Astrocyte (in vitro differentiated cells and primary cell): ENCODE measurements at places on chromosomes 5 and 9. TPM values are rescaled to one million over a fixed set of nuclear protein-coding genes. Genes with fewer than 3 reads are reported as not detected.

DNA sequence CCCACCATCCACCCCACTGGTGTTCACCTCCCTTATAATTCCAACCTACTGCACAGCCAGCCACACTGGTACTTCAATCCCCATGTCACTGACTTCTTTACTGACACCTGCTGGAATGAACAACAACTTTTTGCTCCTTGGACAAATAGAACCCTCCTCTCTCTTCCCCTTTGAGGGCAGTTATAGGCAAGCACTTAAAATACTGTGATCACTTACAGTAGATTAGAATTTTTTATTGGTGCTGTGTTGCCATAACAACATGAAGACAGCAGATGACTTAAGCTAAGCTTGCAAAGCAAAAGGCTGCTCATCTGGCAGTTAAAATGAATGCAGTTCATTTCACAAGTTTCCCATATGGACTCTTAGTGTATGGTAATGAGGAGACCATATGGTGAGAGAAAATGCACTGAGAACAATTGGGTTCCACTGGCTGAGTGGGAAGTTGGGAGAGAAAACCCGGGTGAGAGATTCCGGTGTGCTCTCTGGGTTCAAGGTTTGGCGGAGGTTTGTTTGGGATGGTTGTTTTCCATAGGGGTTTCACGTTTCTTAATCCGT is 374.3 kb downstream of the EBF1 start:
- no peak for DNase-seq

- DNase-seq: no peak
Observed at GRCh38 chr5:166068547-166069335, 2222.7 kb upstream of the WWC1 start.

GRCh38 chr5:6476313-6476661 is 27.6 kb downstream of the UBE2QL1 start:
- DNase-seq: no peak

The FBP2 gene
- not detected in 2 replicates for total RNA-seq

The SRA1 gene
- 71.3 and 72.4 TPM in 2 replicates for total RNA-seq

The PCDHA7 gene
- 2.6 TPM in 2 replicates for total RNA-seq

DNA sequence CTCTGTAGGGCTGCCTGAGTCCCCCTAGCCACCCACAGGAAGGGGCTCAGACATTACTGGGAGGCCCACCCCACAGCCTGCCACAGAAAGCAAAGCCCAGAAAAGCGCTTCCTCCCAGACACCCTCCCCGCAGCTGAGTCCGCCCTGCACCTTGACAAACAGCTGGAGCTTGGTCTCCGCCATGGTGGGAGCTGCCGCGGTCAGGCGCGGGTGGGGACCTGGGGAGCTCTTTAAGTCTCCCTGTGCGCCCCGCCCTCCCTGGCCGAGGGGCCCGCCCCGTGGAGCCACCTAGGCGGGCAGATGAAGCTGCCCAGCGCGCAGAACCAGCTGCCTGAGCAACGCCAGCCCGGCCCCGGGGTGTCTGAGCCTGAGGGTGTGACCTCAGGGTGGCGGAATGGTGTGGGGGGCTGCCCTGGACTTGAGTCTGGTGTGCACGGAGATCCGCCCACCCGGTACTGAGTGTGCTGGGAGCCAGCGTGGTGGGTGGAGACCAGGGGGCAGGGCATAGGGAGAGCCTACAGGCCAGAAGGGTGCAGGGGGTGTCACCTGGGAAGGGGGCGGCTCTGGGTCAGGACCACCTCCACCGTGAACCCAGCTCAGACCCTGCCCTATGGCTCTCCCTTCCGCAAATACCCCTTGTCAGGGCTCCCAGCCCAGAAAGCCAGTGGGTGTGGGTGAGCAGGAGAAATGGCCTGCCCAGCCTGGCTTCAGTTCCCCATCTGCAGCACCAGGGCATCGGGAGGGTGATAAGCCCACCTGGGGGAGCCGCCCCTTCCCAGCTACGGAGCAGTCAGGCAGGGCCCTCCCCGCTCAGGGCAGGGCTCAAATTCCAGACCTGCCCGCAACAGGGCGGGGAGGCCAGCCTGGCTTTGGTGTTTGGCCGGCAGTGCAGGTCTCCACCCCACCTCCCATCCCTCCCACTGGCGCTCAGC is at the start of gene CLIC3:
Gene CLIC3 (minus strand): TSS at position 208 of the 932 bp plus-strand sequence. CDS start 25 bp downstream, at position 183.
- DNase-seq: no peak

GRCh38 chr5:2680979-2681378 is 70.5 kb downstream of the IRX2 start:
- DNase-seq: peak; percentile 45

DNA sequence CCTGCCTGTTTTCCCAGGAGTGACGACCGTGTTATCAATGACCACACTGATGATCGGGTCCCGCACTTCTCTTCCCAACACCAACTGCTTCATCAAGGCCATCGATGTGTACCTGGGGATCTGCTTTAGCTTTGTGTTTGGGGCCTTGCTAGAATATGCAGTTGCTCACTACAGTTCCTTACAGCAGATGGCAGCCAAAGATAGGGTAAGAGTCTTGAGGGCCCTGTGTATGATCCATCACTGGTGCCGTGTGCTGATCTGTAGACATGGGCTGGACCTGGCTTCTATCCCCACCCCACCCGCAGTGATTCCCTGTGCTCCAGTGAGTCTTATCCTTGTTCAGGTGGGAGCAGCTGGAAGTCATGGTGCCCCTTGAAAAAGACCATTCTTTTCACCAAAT is 26.0 kb downstream of the GABRP start:
- peak; percentile 48 for DNase-seq

GRCh38 chr9:37732086-37732741 is 21.4 kb upstream of the TRMT10B start:
- no peak for DNase-seq

GRCh38 chr9:100639854-100640253 is 62.0 kb downstream of the CAVIN4 start:
- no peak for DNase-seq

The FBN2 gene
- total RNA-seq: 105 and 176 TPM in 2 replicates

GRCh38 chr9:16135968-16136367 is 583.1 kb downstream of the CCDC171 start:
- no peak for DNase-seq

DNA sequence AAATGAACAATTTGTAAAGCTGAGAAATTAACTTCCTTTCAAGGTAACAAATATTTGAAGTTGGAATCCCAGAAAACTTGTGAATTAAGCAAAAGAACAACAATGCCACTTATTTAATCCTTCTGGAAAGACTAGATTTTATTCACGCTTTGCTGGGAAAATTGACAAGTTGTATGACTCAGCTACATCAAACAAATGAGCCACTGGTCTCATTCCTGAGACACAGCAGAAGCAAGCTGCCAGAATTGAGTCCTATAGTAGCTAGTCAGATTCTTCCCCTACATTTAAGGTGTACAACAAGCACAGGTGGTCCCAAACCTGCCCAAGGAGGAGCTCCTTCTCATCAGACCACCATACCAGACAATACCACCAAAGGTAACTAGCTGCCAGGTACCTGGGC is 280.7 kb downstream of the SPOCK1 start:
- DNase-seq: peak; percentile 81

DNA sequence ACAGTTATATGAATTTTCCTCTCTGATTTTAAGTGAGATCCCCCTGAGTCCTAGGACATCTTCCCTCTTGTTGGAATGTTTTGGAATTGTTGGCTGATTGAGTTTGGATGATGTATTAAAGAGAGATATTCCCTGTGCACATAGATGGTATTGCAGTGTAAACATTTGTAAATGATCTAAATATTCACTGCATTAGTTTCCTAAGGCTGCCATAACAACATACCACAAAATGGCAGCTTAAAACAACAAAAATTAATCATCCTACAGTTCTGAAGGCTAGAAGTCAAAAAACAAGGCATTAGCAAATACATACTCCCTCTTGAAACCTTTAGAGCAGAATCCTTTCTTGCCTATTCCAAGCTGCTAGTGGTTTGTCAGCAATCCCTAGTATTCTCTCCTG is 38.0 kb upstream of the MROH2B start:
- peak; percentile 4 for DNase-seq

DNA sequence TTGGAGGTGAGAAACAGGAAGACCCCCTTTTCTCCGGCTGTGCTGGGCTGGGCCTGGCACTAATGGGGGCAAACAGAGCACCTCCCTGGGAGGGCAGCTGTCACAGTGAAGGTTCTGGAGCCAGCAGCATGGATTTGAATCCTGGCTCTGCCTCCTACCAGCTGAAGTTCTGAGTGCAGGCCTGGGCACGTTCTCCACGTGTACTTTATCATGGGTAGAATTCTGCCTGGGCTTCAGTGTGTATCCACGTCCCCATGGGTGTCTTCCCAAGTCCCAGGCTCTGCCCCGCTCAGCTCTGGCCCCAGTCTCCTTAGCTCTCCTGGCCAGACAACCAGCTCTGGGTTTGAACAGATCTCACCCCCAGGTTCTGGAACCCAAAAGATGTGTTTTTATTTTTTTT is 223.2 kb downstream of the PBX3 start:
- no peak for DNase-seq

DNA sequence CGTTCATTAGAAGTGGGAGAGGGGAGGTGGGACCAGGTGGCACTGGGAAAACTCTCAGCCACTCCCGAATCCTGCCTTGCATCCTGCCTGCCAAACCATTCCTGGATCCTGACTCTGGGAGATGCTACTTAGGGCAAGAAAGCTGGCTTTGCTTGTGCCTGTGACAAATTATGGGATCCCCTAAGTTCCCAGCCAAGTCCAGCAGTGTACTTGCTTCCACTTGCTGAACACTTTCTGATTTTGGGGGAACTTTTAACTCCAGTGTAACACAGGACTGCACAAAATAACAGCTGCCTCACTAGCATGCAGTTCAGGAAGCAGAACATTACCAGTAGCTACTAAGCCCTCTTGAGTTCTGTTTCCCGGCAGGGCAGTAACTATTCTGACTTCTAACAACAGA is 12.5 kb upstream of the NKX2-5 start:
- DNase-seq: no peak

DNA sequence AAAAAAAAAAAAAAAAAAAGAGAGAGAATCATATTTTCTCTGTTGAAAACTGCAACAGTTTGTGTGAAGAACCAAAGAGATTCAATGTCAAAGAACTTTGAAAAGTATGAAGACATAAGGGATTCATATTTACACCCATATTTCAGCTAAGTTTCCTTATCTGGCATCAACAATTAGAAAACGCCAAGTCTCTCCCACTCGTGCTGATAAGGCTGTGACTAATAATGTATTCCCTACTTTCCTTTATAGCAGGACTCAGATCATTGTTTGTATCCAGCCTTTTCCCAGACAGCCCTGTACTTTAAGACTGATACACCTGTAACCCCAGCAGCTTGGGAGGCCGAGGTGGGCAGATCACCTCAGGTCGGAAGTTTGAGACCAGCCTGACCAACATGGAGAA is 54.1 kb upstream of the STK32A start:
- peak; percentile 53 for DNase-seq

The SLC25A48 gene
- not detected in 2 replicates for total RNA-seq

GRCh38 chr9:27073841-27074728 is 34.9 kb upstream of the TEK start:
- DNase-seq: no peak

DNA sequence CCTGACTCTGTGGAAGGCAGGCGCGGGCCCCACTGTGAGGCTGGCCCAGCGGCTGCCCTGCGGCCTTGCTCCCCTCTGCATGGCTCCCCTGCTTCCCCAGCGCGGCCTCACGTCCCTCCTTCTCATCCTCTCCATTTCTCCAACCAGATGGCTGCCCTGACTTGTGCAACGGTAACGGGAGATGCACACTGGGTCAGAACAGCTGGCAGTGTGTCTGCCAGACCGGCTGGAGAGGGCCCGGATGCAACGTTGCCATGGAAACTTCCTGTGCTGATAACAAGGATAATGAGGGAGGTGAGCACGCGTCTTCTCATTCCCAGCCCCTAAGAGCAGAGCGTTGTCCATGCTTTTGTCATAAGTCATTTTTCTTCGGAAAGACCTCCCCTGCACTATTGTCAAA is 129.0 kb upstream of the WWC1 start:
- no peak for DNase-seq

- peak; percentile 41 for DNase-seq
Observed at GRCh38 chr5:81194633-81195334, 38.3 kb upstream of the CKMT2 start.

DNA sequence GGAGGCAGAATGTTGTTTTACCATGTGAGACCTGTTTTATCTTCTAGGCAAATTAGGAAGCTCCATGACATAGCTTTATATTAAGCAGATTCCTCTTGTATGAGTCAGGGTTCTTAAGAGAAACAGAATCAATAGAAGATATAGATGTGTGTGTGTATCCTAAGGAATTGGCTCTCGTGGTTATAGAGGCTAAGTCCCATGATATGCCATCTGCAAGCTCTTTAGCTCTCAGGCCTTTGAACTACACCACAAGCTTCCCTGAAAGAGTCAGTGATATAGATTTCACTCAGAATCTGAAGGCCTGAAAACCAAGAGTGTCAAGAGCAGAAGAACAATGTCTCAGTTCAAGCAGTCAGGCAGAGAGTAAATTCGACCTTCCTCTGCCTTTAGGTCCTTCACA is 365.8 kb upstream of the ZNF608 start:
- peak; percentile 51 for DNase-seq
